Natural killer cell (primary cell): ENCODE measurements at places on chromosomes 7 and 10. TPM values are rescaled to one million over a fixed set of nuclear protein-coding genes. Genes with fewer than 3 reads are reported as not detected.

GRCh38 chr10:92572362-92573090, 1.4 kb downstream of the IDE start:
- peaks cover 11% of the 10 kb centered on the region for H3K4me1 ChIP-seq
- no peaks in the 10 kb centered on the region for H3K27me3 ChIP-seq
- no peak overlapping the region for H3K27ac ChIP-seq

- H3K27me3 ChIP-seq, result no peaks in the 10 kb centered on the region
- H3K4me1 ChIP-seq, result no peaks in the 10 kb centered on the region
- H3K36me3 ChIP-seq, result no peaks in the 10 kb centered on the region
- DNase-seq, result no peak
- no peak overlapping the region for H3K4me3 ChIP-seq
Observed at GRCh38 chr10:121063744-121064143, 212.6 kb downstream of the WDR11 start.

- peaks cover 4% of the 10 kb centered on the region for H3K4me1 ChIP-seq
- DNase-seq, result peak; percentile 23
- no peaks in the 10 kb centered on the region for H3K27me3 ChIP-seq
- H3K4me3 ChIP-seq, result no peak overlapping the region
Observed at GRCh38 chr7:27723085-27723484, 16.9 kb upstream of the TAX1BP1 start.

DNA sequence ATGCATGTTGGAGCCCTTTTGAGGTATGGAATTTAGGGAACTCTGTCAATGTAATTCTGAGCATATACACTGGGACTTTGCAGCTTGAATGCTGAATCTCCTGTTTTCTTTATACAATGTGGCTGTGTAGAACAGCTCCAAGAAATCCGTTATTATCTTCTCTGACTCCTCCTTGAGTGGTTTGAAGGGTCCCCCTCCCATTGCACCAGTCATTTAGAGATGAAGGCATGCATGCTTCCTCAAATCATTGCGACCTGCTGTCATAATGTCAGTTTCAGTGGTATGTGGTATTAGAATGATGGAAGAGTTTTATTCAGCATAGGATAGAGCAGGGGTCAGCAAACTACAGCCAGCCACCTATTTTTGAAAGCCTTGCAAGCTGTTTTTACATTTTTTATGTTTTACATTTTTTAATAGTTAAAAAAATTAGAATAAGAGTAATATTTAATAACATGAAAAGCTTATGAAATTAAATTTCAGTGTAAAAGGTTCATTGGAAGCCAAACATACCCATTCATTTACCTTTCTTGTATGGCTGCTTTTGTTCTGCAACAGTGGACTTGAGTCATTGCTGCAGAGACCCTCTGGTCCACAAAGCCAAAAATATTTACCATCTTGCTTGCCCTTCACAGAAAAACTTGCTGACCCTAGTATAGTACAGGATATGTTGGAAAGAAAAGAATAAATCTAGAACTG, 8.1 kb downstream of the STK17A start:
- H3K4me1 ChIP-seq, result peaks cover 41% of the 10 kb centered on the region
- no peaks in the 10 kb centered on the region for H3K27me3 ChIP-seq
- DNase-seq, result no peak
- peak overlapping the region; percentile 37 for H3K27ac ChIP-seq

- no peak overlapping the region for H3K27ac ChIP-seq
- no peaks in the 10 kb centered on the region for H3K4me1 ChIP-seq
- H3K27me3 ChIP-seq, result no peaks in the 10 kb centered on the region
Observed at GRCh38 chr7:139177696-139178095, 53.3 kb upstream of the UBN2 start.

DNA sequence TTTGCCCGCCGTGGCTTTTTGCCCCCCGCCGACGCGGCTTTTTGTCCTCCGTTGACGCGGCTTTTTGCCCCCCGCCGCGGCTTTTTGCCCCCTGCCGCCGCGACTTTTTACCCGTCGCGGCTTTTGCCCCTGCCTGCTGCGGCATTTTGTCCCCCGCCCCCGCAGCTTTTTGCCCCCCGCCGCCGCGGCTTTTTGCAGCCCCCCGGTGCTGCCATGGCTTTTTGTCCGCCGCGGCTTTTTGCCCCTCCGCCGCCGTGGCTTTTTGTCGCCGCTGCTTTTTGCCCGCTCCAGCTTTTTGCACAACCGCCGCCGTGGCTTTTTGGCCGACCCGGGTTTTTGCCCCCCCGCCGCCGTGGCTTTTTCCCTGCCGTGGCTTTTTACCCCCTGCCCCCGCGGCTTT, 506.6 kb downstream of the ZNF37A start:
- H3K4me3 ChIP-seq, result no peak overlapping the region
- no peaks in the 10 kb centered on the region for H3K4me1 ChIP-seq
- no peak overlapping the region for H3K27ac ChIP-seq
- DNase-seq, result no peak
- H3K36me3 ChIP-seq, result no peaks in the 10 kb centered on the region

DNA sequence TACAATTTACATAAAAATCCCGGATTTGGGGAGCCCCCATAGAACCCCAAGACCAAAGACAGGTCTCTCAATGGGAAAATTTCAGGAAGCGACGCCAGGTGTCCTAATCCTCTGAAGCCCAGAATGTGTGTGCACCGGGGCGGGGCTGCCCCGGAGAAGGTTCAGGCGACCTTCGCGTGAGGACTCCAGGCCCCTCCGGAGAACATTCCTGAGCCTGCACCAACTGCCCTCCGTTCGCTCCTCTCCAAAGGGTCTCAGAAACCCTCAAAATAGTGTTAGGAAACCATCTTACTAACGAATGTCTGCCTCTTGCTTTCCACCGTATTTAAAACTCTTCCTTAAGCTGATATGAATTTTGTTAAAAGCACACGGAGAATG, 78.5 kb upstream of the INSIG1 start:
- no peak overlapping the region for H3K27ac ChIP-seq
- H3K4me3 ChIP-seq, result no peak overlapping the region
- no peaks in the 10 kb centered on the region for H3K4me1 ChIP-seq
- no peak for DNase-seq
- H3K27me3 ChIP-seq, result no peaks in the 10 kb centered on the region
- no peaks in the 10 kb centered on the region for H3K36me3 ChIP-seq

The CADPS2 gene
- total RNA-seq, result not detected

The BAIAP2L1 gene
- total RNA-seq, result not detected
